ENCODE measurements at places on chromosomes 4 and X. TPM values are rescaled to one million over a fixed set of nuclear protein-coding genes. Genes with fewer than 3 reads are reported as not detected.

S100P gene
- 0.14 TPM for total RNA-seq

DNA sequence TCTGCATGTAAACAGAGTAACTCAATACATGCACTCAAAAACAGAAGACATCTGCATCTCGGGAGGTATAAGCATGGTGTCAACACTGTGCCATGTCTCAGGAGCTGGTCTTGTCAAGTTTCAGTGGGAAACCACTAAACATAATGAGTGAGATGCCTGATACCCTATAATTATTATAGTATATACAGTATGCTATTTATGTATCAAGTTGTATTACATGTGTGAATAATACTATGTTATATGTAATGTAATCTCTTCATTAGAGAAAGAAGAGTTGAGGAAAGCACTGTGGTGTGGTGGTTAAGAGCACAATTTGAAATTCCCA is 2.5 kb downstream of the PPBP start:
- DNase-seq, result no peak

GRCh38 chr4:83651846-83652245 is 115.9 kb downstream of the GPAT3 start:
- DNase-seq, result no peak

DNA sequence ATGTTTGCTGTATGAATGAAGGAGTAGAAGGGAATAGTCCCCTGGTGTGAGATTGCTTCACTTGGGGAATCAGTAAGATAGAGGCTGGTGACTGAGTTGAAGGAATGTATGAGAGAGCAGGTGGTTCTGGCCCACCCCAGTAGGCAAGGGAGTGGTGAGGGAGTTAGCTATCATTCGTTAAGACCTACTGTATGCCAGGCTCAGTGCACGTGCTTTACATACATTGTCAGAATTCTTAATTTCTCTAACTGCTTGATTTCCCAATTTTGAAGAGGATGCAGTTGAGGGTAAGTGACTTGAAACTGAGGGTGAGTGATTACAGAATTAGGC is 700 bp downstream of the VMA21 start:
- DNase-seq, result no peak

DNA sequence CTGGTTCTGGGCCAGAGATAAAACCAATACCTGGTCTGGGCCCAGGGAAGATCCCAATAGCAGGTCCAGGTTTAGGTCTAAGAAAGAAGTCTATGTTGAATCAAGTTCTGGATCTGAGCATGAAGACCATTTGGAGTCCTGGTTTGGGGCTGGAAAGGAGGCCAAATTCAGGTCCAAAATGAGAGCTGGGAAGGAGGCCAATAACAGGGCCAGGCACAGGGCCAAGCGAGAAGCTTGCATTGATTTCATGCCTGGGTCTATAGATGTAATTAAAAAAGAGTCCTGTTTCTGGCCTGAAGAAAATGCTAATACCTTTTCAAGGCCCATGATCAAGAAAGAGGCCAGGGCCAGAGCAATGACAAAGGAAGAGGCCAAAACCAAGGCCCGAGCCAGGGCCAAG is 3.4 kb downstream of the GPRASP1 start:
- DNase-seq, result no peak

DNA sequence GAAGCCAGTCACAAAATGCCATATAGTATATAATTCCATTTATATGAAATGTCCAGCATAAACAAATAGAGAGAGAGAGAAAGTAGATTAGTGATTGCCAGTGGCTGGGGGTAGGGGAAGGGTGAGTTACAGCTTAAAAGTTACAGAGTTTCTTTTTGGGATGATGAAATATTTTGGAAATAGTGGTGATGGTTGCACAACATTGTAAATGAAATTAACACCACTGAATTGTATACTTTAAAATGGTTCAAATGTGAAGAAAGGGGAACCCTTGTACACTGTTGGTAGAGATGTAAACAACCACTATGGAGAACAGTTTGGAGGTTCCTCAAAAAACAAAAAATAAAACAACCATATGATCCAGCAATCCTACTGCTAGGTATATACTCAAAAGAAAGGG is 131.2 kb upstream of the GPC4 start:
- no peak for DNase-seq

- DNase-seq, result no peak
Measured at GRCh38 chr4:180792541-180792940, 1450.7 kb upstream of the TENM3 start.

- DNase-seq, result no peak
Measured at GRCh38 chrX:44822601-44823000, 21.2 kb upstream of the DUSP21 start.

GRCh38 chr4:74112399-74113105 is 13.6 kb upstream of the CXCL2 start:
- no peak for DNase-seq

DNA sequence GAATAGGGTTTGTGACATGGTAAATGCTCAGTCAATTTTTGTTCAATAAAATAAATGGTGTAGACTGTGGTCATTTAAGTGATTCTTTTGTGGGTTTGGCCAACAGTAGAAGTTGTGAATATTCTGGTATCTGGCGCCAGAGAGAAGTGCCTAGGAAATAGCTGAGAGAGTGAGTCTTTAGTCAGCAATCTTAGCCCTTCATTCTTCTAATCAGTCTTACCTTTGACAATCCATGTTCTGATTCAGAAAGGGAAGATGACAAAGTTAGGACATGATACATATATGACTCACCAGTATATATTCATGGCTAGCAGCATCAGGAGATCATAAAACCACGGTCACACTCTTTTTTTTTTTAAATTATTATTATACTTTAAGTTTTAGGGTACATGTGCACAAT is 141.8 kb upstream of the PCDH18 start:
- no peak for DNase-seq

TMEM187 gene
- total RNA-seq, result 2.3 TPM

- DNase-seq, result no peak
Measured at GRCh38 chr4:153792618-153793247, 3.9 kb upstream of the SFRP2 start.

DNA sequence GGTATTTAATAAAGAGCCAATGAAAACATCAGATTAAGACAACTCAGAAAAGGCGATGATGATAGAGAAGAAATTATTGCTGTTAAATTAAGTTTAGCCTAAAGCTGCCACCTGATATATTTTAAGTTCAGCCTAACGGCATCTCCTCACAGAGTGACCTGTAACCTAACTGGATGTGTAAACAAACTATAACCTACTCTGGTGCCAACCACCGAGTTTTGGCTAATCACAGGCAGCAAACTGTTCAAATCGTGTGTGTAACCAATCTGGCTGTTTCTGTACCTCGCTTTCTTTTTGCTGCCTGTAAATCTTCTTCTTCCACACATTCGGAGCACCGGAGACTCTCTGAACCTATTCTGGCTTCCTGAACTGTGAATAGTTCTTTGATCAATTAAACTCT is 37.8 kb upstream of the MED14 start:
- DNase-seq, result no peak

NDST4 gene
- not detected for total RNA-seq
